ENCODE measurements at places on chromosomes 3 and 15.

- DNase-seq, result no peak
These were observed 297.9 kb downstream of the RYR3 start for GRCh38 chr15:33608714-33609113.

DNA sequence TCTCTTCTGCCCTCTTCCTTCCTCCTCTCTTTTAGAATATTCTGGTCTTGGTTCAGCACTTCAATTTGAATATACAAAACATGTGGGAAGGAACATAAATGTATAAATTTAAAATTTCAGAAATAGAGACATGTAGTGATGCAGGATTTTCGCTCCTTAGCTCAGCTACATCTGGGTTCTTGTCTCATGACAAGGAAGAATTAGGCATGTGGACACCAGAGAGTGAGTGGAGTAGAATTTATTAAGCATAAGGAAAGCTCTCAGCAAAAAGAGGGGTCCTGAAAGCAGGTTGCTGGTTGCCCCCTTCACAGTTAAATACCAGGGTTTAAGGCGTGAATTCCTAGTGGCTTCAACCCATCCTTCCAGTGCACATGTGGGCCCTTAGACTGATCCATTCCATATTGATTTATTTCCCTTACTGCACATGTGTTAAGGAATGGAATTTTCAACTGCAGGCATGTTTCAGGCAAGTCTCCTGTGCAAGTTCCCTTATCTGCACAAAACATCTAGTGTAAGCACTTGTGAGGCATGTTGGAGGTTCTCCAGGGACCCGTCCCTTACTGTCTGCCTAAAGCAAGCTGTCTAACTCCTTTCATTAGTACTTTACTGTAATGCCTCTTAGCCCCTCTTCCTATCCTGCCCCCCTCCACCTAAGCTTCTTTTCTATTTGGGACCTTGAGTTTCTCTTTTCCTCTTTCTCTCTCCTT is 133.2 kb upstream of the STRIT1 start:
- DNase-seq, result no peak

DNA sequence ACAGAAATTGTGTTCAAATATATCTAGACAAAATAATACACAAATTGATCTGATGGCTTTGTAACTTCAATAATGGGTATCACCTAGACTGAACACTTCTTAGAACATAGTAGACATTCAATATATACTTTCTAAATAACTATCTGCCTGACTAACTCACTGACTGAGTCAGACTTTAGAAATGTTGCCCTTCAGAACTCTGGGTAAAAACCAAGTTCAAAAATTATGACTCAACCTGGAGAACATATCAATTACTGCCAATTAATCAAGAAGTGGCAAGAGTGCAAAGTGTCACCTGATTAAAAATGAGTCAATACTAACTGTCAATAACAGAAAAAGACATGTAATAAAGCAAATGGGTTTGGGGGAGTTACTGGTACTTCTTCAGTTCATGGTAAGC is 144.6 kb upstream of the TMCO5A start:
- DNase-seq, result no peak

DNA sequence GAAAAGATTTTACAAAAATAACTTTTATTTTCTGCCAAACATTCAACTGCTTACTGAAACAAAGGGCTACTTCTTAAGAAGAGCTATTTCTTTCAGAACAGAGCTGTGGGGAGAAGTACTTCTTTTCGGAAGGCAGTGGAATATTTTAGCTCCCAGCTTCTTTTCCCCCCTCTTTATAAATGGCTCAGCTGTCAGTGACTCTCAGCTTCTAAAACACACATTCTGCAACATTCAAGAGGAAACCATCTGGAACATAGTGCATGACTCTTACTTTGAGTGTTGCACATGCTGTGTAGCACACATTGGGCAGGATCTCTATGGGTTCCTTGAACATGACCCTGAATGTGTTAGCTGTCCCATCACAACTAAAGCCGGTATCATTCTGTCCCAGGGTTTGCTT is 7.0 kb upstream of the C15orf40 start:
- DNase-seq, result no peak

DNA sequence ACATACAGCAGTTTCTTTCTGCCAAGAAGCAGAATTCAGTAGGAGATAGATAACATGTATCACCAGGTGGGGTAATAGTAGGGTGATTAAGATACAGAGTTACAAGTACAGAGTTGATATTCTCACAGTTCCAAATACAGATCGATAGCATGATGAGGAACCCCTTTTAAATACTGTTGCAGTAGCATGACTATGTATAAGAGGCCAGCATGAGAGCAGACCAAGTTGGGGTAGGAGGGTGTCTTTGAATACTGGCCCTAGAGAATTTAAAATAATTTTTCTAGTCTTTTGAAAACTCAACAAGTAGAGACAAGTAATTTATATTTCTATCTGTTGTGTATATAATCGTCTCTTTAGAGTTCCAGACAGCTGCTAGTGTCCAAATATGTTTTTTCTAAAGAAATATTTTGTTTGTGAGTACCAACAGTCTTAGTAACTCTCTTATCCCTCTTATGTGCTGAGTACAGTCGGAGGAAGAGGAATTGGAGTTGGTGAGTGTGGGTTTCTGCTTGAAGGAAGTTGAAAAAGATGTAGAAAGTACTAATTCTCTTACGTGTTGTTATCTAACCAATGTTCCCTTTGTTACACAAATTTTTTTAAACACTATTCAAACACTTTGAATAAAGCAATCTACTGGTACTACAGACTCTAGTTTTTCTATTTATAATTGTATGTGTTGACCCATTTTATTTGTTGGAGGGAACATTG is 30.2 kb downstream of the LYSMD4 start:
- no peak for DNase-seq

GRCh38 chr3:56342475-56342874 is 125.8 kb downstream of the ERC2 start:
- DNase-seq, result no peak

DNA sequence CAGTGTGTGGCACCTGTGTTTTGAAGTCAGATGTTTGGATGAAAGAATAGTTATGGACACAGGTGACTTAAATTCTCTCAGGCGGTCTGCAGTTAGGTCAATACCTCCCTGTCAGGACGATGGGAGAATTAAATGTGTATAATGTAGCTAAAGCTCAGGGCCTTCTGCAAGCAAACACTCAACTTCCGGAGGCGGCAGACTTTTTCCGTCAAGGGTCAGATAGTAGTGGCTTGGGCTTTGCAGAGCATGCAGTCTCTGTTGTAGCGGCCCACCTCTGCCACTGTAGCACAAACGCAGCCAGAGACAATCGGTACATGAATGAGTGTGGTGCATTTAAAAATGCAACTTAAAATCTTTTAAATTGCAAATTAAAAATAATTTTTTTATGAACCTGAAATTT is 47.4 kb downstream of the CMTM8 start:
- DNase-seq, result peak; percentile 17

DNA sequence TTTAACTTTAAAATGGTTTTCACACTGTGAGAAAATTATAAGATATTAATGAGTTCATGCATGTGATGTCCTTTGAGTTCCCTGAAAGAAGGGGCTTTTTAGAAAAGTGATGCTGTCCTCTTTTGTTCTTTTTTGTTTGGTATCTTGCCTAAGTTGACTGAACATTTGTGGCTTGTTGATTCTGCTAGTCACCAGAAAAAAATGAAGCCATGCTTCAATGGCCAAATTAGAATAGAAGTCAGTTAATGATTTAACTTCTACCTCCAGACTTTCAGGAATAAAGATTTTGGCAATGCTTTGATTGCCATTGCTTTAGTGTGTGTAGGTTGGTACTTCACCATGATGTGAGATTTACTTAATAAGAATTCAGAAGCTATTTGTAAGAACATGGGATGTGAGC is 260.6 kb upstream of the NECTIN3 start:
- DNase-seq, result no peak

GRCh38 chr3:177479630-177480029 is 282.3 kb upstream of the TBL1XR1 start:
- no peak for DNase-seq

DNA sequence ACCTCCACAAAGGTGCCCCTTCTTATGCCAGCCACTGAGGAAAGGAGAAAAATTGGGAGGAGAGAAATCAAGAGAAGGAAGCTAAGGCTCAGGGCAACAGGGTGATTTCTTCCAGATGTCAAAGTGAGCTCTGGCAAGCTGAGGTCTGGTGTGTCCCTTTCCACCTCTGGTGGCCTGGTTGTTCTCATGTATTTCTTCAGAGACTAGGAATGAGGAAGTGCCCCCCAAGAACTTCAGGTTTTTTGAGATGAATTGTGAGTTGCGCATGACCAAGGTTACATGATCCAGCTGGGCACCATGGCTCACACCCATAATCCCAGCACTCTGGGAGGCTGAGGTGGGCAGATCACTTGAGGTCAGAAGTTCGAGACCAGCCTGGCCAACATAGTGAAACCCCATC is 5.6 kb downstream of the RAB6B start:
- no peak for DNase-seq

- no peak for DNase-seq
These were observed 23.9 kb downstream of the SLC6A6 start for GRCh38 chr3:14426305-14426620.

GRCh38 chr3:32934150-32934742 is 17.2 kb upstream of the CCR4 start:
- DNase-seq, result peak; percentile 36
